ENCODE measurements at places on chromosomes 1 and 21.

DNA sequence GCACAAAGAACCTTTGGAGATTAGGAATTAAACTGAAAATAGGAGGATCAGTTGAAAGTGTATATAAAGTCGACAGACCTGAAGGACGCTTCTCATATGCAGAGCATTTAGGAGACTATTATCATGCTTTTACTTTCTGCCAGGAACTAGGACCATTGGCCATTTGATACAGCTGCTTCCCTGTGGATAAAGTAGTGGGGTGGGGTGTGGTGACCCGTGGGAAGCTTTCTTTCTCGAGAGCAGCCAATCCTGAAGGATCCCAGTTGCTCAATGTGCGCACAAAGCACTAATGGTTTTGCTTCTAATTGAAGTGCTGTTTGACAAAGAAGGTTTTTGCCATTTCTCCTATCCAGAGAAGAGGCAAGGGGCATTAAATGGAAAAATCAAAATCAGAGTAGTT, 14.9 kb upstream of the CD55 start:
- no peak for DNase-seq

DNA sequence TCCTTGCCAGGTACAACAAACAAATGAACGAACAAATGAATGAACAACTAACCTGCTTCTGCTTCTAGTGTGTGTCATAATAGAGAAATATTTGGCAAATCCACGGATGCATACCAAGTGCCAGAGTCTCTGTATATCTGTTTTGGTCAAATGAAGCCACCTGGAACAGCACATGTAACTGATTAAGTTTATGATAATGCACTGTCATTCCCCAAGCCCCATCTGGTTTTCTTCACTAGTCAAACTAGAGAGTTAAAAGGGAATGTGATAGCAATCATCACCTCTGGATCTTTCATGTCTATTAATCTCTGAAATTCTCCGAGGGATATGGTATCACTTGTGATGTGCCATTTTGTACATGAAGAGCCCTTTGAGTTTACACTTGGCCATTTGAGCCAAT, 21.0 kb upstream of the SCAF4 start:
- DNase-seq, result no peak

- DNase-seq, result no peak
Observed at GRCh38 chr1:162389021-162389818, 7.7 kb downstream of the C1orf226 start.

DNA sequence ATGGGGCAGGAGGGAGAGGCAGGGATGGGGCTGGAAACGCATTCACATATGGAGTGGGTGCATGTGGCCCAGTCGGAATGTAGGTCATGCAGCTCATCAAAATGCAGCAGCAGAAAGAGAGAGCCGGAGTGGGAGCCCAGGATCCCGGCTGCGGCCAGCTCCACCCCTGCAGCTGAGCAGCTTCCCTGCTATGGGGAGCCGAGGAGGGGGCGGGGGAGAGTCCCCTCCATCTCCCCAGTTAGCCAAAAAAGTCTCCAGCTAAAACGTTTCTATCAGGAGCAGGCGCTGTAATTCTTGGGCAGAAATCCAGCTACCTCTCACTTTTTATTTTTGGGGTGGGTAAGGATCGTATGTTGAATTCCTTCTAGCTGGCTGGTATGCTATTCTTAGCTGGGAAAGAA, 39.7 kb downstream of the MRPL37 start:
- DNase-seq, result no peak

GRCh38 chr1:162038624-162039023, 15.0 kb upstream of the OLFML2B start:
- DNase-seq, result no peak
